Brain pericyte (primary cell): ENCODE measurements at places on chromosomes 2 and 18.

- no peak for DNase-seq
Observed at GRCh38 chr18:55316486-55317184, 271.4 kb downstream of the TCF4 start.

- no peak for DNase-seq
Observed at GRCh38 chr2:11022591-11023273, 111.0 kb downstream of the KCNF1 start.

- DNase-seq, result no peak
Observed at GRCh38 chr18:25349926-25350487, 2.0 kb downstream of the ZNF521 start.

- no peak for DNase-seq
Observed at GRCh38 chr18:1573732-1574131, 669.1 kb downstream of the ADCYAP1 start.

DNA sequence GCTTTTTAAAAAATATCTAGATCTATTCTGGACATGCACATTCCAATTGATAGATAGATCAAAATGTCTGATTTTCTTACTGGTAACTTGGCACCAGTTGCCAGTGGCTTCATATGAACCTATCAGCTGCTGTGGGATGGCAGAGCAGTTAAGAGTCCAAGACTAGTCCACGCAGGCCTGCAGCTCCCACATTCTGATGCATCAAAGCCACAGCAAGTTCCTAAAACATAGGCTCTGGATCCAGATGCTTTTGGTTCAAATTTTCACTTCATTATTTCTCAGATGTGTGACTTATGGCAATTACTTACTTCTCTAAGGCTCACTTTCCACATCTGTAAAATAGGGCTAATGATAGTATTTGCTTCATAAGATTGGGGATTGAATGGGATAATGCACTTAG lies 48.0 kb upstream of the CYP1B1 start:
- no peak for DNase-seq

- DNase-seq, result no peak
Observed at GRCh38 chr2:198287706-198288105, 483.3 kb downstream of the PLCL1 start.

DNA sequence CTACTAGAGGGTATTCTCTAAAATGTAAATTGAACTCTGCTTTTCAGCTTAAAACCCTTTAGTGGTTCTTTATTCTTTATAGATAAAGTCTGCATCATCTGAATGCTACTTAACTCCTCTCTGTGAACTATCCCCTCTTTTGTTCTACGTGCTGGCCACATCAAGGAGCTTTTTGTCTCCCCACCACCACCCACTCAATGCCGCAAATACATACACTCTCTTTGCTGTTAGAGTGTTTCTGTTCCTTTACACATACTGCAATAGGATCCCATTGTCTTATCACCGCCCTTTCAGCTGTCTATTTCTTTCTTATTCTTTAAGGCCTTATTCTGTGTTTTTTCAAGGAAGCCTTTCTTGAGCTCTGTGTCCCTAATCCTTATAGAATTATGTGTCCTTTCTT lies 83.3 kb downstream of the EML4 start:
- DNase-seq, result no peak

DNA sequence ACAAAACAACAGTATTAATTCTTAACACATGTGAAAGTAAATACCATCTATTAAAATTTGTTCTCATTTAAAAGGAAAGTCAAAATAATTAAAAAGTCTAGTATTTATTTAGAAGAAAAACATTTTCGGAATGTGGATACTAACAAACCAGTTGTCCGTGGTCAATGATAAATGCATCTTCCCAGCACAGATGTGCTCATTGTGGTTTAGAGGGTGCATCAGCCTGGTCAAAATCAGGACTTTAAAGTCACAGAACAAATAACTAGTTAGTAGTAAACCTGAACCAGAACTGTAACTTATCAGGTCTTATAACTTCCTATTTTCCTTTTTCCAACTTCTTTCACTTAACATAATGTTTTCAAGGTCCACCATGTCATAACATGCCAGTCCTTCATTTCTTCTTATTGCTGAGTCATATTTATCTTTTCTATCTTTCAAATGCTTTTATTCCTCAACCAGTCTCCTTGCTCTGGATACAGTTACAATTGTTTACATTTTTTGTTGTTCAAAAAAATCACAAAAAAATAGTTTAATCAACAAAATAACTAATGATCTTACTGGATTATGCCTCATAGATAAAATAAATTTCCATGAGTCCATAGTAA lies 55.8 kb downstream of the ID2 start:
- no peak for DNase-seq

- DNase-seq, result no peak
Observed at GRCh38 chr2:39682066-39682692, 16.5 kb downstream of the TMEM178A start.

DNA sequence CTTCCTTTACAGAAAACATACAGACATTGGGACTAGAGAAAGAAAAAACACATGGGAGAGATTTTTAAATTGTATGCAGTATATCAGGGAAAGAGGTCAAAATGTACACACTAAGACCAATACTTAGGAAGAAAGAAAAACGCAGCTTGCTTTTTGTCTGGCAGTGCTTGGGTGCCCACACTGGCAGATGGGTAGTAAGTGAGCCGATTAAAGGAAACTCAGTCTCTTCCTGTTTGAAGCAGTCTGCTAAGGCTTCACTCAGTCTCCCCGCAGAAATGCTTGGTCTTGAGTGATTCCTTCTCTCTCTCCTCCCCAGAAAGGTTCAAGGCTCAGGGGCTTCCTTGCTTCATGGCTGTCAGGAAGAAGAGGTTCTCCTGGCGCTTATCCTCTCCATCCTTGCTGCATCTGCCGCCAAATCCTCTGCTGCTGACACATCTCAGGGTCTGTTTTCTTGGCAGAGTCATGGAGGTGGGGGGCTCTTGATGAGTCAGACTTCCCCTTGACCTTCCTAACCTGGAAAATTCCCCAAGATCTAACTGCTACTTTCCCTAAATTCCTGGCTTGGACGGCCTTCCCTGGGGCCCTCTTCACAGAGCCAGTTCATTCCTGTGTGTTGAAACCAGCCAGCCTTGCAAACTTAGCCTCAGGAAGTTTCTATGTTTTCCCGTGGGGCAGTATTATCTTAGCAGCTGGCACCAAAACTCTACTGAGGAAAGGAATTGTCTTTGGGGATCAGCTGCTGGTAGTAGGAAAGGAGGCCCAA lies 10.5 kb upstream of the TMSB10 start:
- DNase-seq, result no peak

- no peak for DNase-seq
Observed at GRCh38 chr2:42969231-42970150, 177.1 kb upstream of the HAAO start.
